Kidney capillary endothelial cell (primary cell): ENCODE measurements at places on chromosomes 6 and 20.

- no peak for DNase-seq
Observed at GRCh38 chr6:15434263-15434662, 188.4 kb downstream of the JARID2 start.

- DNase-seq = peak; percentile 70
Observed at GRCh38 chr20:53621482-53622246, 28.0 kb upstream of the ZNF217 start.

GRCh38 chr6:107114213-107114925 lies 946 bp downstream of the BEND3 start:
- DNase-seq = peak; percentile 72

DNA sequence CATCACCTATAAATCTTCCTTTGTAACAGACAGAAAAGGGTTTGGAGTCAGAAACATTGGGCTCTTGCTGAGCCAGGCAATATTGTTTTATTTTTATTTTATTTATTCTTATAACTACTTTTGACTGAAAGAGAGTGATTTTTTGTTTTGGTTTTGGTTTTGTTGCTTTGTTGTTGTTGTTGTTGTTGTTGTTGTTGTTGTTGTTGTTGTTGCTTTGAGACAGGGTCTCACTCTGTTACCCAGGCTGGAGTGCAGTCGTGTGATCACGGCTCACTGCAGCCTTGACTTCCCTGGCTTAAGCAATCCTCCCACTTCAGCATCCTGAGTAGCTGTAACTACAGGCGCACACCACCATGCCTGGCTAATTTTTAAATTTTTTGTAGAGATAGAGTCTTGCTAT lies 15.0 kb upstream of the SLC13A3 start:
- DNase-seq = no peak

- DNase-seq = no peak
Observed at GRCh38 chr6:169891846-169892245, 140.4 kb downstream of the ERMARD start.

DNA sequence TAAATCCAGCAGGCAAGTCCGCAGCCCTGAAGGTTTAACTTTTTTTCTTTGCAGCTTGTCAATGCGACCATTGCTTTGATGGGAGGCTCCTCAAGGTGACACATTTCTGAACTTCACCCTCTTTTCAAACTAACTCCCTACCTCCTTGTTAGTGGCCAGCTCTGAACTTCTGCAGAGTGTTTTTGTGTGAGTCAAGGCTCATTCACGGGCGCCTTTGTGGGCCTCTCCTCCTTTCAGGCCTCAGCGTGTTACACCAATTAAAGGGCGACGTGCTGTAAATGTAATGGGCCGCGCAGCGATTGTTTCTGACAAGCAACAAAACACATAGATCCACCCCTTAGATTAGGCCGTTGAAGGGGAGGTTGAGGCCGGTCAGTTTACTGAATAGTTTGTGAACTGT lies 45.5 kb upstream of the NR2E1 start:
- DNase-seq = no peak

DNA sequence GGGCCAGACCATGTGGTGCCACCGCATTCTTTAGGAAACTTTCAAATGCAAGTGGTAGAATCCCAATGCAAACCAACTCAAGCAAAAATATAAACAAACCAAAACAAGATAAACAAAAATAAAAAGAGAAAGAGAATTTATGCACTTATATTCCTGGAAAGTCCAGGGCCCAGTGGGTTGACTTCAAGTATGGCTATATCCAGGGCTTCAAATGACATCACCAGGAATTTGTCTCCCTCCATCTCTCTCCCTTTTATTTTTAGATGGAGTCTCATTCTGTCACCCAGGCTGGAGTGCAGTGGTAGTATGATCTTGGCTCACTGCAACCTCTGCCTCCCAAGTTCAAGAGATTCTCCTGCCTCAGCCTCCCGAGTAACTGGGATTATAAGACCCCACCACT lies 56.1 kb upstream of the PNRC1 start:
- no peak for DNase-seq

- DNase-seq = peak; percentile 78
Observed at GRCh38 chr6:27836783-27837624, 75.2 kb downstream of the OR2B2 start.

GRCh38 chr6:118536478-118536877 lies 11.6 kb upstream of the PLN start:
- DNase-seq = no peak

GRCh38 chr20:50540620-50541605 lies 30.7 kb downstream of the PTPN1 start:
- DNase-seq = peak; percentile 90

DNA sequence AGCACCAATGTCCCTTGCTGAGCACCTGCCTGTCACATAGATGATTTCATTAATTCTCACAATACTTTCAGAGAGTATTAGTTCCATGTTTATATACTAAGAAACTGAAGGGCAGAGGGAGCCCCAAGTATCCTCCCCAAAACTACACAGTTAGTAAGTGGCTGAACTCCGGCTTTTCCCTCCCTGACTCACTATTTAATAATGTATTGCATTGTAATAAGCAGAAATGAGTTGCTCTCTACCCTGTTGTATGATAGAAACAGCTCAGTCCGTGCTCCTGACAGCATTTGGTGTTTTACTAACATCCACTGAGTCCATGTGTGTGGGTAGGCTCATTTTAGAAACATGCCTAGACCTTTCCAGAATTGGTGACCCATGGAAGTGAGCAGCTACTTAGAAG lies 76.8 kb downstream of the OLIG3 start:
- no peak for DNase-seq

- peak; percentile 9 for DNase-seq
Observed at GRCh38 chr6:38233161-38233791, 406.5 kb downstream of the BTBD9 start.
